ENCODE measurements at places on chromosomes 11 and 22.

DNA sequence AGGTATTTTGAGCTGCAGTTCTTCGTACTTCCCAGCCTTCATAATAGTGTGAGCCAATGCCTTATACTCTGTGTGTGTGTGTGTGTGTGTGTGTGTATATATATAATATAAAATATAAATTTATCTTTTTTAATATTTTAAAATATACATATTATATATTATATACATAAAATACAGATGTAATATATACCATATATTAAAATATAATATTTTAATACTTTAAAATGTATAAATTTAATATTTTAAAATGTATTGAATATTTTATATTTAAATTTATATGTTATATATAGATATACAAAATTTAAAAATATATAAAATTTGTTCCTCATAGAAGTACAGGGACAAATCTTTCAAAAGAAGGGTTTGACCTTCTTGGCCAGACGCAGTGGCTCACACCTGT lies 53.7 kb upstream of the CARD18 start:
- DNase-seq: no peak

DNA sequence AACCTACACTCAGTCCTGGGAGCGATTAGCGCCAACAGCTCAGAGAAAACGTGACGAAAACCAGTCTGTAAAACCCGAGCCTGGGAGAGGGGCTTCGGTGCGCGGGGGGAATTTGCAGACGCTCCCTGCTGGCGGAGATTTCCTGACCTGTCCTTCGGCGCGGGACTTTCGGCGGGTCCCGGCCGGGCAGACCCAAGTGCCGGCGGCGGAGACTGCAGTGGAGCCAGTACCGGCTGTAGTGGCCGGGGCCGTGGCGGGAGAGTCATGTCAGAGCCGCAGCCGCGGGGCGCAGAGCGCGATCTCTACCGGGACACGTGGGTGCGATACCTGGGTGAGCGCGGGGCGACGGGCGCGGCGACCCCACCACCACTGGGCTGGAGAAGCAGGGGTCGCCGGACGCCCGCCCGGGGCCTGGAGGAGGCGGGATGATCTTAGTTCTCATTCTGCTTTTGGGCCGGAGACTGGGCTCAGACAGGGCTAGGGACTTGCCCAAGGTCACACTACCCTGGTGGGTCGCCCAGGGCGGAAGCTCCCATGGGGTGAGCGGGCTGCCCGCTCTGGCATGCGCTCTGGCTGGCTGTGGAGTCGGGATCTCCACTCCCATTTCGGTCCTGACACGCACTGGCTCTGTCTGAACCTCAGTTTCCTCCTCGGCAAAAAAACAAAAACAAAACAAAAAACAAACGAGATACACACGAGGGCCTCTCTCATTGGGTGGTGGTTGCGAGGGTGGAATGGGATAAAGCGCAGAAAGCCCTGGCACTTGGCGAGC lies at the start of gene MTFP1:
MTFP1 (plus strand) TSS at position 153 of the 772 bp plus-strand sequence; CDS start at position 265, 112 bp downstream.
- DNase-seq: no peak

GRCh38 chr11:82663535-82663934 lies 70.1 kb downstream of the FAM181B start:
- DNase-seq: no peak

DNA sequence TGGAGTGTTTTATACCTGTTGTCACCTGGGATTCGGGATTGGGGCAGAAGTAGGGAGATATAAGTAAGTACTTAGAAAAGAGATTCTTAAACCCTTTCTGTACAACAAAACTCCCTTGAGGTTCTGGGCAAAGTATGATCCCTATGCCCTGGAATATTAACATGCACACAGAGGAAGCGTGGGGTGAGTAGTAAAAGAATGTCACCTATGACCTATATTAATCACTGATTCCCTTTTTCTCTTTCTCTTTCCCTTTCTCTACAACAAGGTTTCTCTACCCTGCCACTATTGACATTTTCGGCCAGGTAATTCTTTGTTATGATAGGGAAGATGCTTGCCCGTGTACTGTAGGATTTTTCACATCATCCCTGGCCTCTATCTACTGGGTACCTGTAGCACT lies 209.7 kb upstream of the PLET1 start:
- no peak for DNase-seq

DNA sequence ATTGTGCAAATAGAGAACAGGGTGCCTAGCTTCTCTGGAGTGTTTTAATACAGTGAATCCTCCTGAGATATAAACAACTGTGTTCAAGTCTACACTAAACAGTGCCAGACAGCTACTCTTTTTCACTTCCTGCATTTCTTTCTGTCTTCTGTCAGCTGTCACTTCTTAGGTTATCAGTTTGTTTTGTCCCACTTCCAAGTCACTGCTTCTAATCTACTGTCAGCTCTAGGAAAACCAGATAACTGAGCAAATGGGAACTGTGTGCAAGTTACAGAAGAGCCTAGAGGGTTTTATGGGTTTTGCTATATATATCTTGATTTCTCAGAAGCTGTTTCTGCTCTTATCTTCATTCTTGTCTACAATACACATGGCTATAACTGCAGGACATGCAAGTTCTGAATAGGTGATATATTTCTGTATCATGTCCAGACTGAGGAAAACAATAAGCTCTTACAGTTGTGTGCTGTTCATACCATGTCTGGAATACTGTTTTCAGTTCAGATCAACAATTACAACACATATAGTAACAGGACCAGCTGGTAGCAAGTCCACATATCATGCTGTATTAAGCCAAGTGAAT lies 5.8 kb downstream of the PITPNB start:
- no peak for DNase-seq

- no peak for DNase-seq
These were observed 303.6 kb downstream of the OPCML start for GRCh38 chr11:133228471-133229329.

GRCh38 chr11:45830596-45830995 lies 16.7 kb upstream of the CRY2 start:
- DNase-seq: no peak

DNA sequence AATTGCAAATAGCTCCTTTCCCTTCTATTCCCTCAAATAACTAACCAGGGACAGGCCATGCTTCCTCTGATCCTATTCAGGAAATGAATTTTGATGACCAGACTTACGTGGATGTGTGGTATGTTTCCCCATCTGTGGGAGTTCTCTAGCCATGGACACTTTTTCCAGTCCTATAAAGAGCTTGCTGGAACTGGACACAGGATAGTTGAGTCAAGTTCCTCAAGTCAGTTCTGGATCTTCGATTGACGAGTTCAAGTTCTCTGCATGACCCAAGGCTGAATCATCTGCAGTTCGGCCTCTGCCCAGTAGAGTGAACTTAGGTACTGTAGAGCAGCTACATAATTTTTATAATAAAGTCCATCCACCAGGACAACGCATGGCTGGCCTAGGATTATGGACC lies 52.7 kb upstream of the CCND1 start:
- DNase-seq: peak; percentile 7

DNA sequence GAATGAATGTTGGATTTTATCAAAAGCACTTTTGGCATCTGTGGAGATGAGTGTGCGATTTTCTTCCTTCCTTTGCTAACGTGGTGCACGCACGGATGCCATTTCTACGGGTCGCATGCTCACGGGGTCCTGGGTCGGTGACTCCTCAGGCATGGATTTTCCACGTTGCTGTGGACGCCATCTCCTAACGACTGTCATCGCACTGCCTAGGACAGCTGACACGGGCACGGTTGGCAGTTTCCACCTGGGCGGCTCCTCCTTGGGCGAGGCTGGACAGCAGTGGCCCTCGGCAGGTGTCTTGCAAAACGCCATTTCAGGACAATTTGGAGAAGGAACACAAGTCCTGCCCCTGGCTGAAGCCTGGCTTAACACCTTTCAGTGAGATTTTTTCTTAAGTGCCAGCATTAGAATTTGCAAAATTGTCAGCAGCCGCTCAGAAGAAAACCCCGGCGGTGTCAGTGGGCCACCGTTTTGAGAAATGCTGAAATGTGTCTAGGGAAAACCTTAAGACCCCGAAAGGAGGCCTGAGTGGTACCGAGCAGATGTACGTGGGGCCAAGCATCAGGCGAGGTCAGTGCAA lies 34.7 kb upstream of the TOLLIP start:
- DNase-seq: no peak

GRCh38 chr22:37701141-37701786 lies 4.4 kb downstream of the TRIOBP start:
- DNase-seq: no peak

DNA sequence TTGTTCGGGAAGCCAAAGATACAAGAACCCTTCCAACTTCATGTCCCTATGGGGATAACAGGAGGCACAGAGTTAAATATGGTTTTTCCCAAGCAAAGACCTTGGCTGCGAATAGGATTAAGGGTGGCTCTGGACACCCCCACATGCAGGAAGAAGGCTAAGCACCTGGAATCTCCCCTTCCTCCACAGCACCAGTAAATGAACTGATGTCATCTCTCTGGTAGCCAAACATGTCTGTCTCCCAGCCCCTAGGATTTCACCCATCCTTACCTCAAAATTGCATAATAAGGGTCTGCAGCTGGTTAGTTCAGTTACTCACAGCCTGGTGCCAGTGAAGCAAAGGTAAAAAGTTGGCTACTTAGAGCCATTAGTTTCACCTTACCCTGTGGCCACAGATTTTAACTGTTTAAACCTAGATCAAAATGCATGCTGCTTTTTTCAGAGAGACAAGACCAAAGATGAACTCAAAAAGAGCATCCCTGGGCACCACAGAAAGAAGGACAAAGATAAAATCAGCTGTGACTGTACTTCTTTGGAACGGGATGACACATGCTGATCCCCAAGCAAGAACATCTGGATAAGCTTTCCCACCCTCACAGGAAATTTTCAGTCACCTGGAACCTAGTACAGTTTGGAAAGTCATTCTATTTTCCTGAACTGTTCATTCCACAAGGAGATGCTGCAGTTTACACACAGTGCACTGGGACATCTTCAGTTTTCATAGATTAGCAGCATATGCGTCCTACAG lies 77.2 kb upstream of the AKIP1 start:
- DNase-seq: no peak

- DNase-seq: no peak
These were observed 169.6 kb downstream of the MSANTD4 start for GRCh38 chr11:105852403-105852802.

DNA sequence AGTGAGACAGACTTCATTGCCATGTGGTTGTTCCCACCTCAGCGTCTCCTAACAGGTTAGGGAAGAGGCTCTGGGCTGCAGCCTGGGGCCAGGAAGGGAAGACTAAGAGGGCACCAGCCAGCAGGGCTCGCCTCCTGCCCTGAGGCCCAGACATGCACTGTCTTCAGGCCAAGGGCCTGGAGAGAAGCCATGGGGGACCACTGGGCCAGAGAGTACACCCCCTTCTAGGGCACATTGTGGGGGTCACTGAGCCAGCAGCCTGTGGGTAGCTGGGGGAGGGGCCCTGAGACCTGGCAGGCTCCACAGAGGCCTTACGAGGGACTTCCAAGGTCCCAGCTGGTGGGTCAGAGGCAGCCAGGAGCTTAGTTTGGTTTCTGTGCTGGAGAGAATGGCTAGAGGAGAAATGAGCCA lies 25.0 kb upstream of the MYRF start:
- DNase-seq: no peak

DNA sequence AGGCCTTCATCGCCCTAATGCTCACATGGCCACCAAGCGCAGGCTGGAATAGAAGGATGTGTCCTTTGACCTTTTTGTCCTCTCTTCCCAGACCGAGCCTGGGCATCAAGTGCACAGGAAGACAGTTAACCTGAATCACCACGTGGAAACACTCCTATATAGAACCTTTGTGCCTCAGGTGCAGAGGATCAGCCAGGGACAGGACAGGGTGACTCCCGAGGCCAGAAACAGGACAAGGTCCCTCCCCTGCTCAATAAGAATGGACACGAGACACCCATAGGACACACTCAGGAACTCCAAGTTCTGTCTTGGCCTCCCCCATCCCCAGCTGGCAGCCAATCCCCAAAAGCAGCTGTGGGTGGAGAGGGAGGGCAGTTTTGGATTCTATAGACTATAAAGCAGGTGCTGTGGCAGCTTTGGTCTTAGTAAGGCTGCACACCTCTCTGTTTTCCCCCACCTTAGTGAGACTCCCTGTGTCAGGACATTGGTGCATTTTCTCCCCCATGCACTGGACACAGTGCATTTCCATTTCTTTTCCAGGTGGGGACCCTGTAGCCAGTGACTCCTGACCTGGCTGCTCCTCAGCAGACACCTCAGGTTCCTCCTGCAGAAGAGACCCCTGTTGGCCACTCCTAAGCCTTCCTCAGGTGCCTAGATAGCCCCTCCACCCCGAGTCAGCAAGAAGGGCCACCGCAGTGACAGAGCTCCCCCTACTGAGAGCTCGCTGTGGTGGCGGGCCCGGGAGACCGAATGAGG lies 43.6 kb upstream of the POU2AF1 start:
- no peak for DNase-seq

DNA sequence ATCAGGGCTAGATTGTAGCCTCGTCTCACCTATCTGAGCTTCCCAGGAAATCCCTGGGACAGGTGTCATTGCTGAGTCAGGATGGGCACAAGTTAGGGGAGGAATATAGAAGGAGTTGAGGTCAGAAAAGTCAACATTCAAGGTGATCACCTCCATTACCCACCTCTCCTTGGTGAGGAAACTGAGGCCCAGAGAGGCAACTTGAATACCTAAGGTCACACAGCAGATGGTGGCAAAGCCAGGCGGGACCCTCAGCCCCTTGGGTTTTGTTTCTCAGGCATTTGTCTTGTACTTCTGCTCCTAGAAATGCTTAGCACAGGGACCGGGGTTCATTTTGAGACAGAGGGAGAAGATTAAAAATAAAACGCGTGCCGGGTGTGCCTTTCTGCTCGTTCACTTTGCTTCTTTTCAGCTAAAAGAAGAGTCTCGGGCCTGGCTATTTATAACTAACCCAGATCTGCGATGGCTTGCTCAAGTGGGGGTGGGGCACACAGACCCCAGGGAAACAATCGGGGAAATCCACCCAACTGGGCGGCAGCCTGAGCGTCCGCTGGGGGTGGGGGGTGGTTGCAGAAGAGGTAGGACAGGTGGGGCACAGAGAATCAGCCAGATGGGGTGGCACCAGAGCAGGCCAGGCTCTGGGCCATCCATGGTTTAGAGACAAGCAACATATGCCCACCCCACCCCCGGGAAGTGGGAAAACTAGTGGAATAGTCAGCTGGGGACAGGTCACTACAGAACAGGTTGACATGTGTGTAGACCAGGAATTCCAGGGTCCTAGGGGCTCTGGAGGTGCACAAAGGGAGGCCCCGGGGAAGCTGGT lies 3.9 kb upstream of the GNAZ start:
- no peak for DNase-seq

GRCh38 chr11:62885137-62885750 lies 4.5 kb downstream of the SLC3A2 start:
- DNase-seq: no peak

- DNase-seq: no peak
These were observed 74.3 kb downstream of the ACER3 start for GRCh38 chr11:76935042-76935441.
